ENCODE measurements at places on chromosomes 7 and 10. TPM values are rescaled to one million over a fixed set of nuclear protein-coding genes. Genes with fewer than 3 reads are reported as not detected.

DNA sequence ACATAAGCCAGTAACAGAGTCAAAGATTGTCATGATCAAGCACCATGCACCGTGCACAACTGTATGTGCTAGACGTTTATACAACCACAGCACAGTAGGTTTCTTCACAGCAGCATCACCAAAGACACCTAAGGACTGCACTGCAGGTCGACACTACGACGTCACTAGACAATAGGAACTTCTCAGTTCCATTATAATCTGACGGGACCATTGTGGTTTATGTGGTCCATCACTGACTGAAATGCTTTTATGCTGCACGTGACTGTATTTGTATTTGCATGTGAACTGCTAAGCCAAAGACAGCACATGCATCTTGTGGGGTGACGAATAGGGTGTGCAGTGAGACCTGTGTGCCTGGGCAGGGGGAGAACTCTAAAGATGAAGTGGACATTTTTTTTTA is 164.9 kb downstream of the PARD3 start:
- H3K4me3 ChIP-seq = no peak overlapping the region
- peaks cover 5% of the 10 kb centered on the region for H3K4me1 ChIP-seq
- no peaks in the 10 kb centered on the region for H3K36me3 ChIP-seq
- H3K27me3 ChIP-seq = no peaks in the 10 kb centered on the region
- no peak overlapping the region for H3K27ac ChIP-seq

The ANXA8L1 gene
- 17.4 TPM for total RNA-seq

DNA sequence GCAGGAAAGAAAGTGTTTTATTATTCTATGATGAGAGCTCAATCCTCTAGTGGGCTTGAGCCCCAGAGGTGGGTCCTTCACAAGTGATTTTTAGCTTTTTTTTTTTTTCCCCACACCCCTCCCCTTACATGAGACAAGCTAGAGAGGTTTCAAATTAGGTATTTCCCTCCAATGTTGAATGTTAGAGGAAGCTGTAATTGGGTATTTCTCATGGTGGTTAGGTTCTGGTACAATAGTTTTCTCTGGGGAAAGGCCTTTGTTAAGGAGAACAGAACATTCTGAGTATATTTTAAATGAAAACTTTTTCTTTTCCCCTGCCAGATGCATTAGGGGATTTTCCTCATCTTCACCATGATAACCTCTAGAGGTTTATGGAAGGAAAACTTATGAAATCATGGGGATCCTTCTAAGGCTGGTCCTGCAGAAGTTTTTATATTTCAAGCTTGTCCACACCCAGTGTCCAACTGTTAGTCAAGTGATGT is 1039.7 kb downstream of the NRG3 start:
- no peak overlapping the region for H3K27ac ChIP-seq
- H3K4me1 ChIP-seq = no peaks in the 10 kb centered on the region
- DNase-seq = no peak

The COL28A1 gene
- total RNA-seq = 7.3 TPM

GRCh38 chr10:69861251-69862240 is 59.8 kb downstream of the COL13A1 start:
- peak; percentile 66 for DNase-seq
- no peaks in the 10 kb centered on the region for H3K4me1 ChIP-seq
- no peaks in the 10 kb centered on the region for H3K36me3 ChIP-seq

DNA sequence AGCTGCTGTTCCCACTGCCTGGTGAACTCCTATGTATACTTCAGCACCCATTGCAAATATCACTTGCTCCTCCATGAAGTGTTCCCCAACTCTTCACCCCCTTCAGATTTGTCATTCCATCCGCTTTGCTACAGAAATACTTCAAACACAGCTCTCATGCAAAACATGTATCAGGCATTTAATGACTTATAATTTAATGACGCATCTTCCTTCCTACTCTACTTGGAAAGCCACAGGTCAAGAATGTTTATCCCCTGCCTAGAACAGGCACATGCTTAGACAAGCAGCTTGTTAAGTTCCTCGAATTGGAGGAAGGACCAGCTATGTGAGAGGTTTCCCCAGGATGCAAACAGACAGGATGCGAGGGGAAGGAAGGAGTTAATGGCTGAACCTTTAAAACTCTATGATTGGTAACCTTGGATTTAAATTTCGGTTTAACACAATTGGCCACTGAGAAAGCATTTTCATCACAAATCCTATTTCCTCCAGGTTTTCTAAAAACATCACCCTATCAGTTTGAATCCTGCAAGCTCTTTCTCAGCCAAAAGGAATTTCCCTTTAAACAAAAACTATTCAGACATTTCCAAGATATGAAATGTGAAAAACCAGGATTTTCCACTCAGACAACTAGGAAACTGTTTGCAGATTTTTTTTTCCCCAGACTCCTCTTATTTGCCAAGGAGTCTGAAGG is 11.5 kb downstream of the CREB3L2 start:
- no peaks in the 10 kb centered on the region for H3K36me3 ChIP-seq
- no peaks in the 10 kb centered on the region for H3K27me3 ChIP-seq
- H3K4me3 ChIP-seq = no peak overlapping the region
- no peak for DNase-seq
- H3K27ac ChIP-seq = no peak overlapping the region

DNA sequence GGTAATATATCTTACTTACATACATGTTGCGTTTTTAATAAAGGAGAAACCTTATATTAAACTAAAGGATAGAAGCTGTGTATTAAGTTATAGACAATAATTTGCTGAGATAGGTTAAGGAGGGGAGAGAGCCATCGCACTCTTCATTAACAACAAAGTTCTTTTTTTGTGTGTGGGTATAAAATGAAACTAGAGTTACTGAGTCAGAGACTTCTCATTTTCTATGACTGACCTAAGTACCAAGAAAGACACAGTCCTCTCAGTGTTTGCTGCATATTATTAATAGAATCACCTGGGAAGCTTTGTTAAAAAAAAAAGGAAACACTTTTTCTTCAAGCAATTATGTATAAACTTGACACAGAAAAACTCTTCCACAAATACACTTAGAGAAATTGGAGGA is 31.4 kb downstream of the FEZF1 start:
- no peak overlapping the region for H3K27ac ChIP-seq
- H3K36me3 ChIP-seq = no peaks in the 10 kb centered on the region
- DNase-seq = no peak
- H3K27me3 ChIP-seq = no peaks in the 10 kb centered on the region
- H3K4me3 ChIP-seq = no peak overlapping the region

DNA sequence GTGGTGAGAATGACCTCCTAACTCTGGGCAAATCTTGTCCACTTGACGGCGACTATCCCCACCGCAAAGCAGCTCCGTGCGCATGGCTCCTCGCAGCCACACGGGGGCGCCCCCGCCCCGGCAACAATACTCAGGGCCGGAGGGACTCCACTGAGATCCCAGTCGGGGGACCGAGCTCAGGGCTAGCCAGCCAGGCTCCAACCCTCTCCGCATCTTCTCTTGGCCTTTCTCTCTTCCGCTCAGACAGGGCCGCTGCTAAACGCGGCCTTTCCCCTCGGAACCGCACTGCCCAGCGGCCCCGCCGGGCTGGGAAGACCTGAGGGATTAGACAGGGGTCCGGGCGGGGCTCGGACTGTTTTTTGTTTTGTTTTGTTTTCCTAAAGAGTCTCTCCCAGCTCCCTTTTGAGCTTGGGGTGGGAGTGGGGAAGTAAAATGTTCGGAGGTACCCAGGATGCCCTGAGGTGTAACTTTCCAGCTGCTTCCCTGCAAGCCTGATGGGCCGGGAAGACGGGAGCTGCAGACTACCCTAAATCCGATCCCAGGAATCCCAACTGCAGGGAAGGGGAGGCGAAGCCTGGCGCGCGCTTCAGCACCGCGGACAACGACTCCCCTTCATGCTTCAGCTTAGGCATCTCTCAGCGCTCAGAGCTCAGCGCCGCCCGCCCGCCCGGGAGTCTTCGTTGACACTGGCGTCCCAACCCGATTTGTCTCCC is 2.7 kb downstream of the KCNIP2 start:
- H3K4me3 ChIP-seq = no peak overlapping the region
- peak; percentile 77 for DNase-seq
- no peaks in the 10 kb centered on the region for H3K27me3 ChIP-seq
- peaks cover 28% of the 10 kb centered on the region for H3K4me1 ChIP-seq
- no peak overlapping the region for H3K27ac ChIP-seq

The COL1A2 gene
- total RNA-seq = 2.6 TPM

GRCh38 chr7:1329966-1330800 is 97.5 kb downstream of the UNCX start:
- DNase-seq = no peak
- H3K27ac ChIP-seq = no peak overlapping the region
- no peaks in the 10 kb centered on the region for H3K4me1 ChIP-seq

DNA sequence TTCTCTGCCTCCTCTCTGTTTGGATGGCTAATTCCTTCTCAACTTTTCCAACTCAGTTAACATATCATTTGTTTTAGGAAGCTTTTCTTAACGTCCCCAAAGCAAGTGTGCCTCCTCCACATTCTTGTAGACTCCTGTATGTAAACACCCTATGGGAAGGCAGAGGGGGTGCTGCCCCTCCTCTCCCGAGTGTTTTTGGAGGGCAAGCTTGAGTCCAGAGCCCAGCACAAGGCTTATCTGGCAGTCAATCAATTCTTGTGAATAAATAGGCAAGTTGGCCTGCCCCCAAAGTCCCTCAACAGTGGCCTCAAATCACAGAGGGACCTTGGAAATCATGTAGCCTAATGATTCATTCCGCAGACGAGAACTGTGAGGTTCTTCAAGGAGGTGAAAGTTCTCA is 305.6 kb downstream of the RPS24 start:
- H3K4me3 ChIP-seq = no peak overlapping the region
- no peaks in the 10 kb centered on the region for H3K4me1 ChIP-seq
- no peaks in the 10 kb centered on the region for H3K36me3 ChIP-seq

DNA sequence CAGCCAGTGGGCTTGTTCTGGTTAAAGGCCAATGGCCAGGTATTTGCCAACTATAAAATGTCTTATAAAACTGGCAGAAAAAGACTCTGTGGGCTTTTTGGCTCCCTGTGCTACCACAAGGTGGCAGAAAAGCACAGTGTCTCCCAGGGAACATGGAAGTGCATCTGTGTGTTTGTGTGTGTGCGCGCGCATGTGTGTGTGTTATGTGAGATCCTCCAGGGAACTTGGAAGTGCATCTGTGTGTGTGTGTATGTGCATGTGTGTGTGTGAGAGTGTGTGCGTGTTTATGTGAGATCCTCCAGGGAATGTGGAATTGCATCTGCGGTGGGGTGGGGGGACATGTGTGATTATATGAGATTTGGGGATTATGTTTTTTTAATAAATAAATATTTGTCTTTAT is 30.2 kb upstream of the ABI1 start:
- no peaks in the 10 kb centered on the region for H3K36me3 ChIP-seq
- H3K27me3 ChIP-seq = no peaks in the 10 kb centered on the region
- peak; percentile 70 for DNase-seq
- H3K27ac ChIP-seq = no peak overlapping the region
- H3K4me1 ChIP-seq = no peaks in the 10 kb centered on the region

The TMEM140 gene
- 6.1 TPM for total RNA-seq

DNA sequence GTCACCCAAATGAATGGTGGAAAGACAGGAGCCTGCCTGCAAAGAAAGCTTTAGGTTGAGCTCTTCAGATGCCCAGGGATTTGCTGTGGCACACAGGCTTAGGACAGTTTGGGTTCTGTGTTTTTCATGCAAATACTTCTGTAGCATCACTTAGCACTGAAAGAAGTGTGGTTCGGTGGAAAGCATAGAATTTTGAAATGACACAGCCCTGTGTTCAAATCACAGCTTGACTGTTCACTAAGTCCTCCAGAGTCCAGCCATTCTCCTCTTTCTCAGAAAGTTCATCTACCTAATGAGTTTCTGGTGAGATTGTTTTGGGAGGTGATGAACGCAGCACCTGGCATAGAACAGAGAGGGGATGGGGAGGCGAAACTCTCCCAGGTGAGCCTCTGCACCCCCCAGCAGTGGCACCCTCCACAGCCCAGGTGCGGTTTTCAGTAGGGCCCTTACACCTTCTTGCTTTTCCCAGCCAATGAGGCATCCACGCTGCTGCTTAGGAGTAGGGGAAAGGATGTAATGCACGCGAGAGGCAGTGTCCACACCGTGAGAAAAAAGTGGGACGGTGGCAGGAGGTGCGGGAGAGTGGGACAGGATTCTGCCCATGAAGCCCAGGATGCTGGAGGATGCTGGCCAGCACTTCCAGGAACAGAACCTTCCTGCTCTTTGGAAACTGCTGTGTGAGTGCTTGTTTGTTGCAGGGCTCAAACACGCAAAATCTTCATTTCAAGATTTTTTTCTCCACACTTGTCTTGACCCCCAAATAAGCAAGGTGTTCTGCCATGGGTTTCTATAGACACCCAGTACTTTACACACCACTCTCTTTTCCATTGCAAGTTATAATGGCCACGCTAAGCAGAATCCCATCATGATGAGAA is 11.6 kb downstream of the EN2 start:
- no peak overlapping the region for H3K4me3 ChIP-seq
- no peak overlapping the region for H3K27ac ChIP-seq
- DNase-seq = no peak

The PDCD4 gene
- total RNA-seq = 65.5 TPM

The SFXN2 gene
- 40.0 TPM for total RNA-seq

- no peaks in the 10 kb centered on the region for H3K27me3 ChIP-seq
- H3K4me1 ChIP-seq = no peaks in the 10 kb centered on the region
- H3K4me3 ChIP-seq = no peak overlapping the region
- H3K27ac ChIP-seq = no peak overlapping the region
- no peaks in the 10 kb centered on the region for H3K36me3 ChIP-seq
Observed at GRCh38 chr7:146411975-146412374, 295.4 kb downstream of the CNTNAP2 start.

- no peaks in the 10 kb centered on the region for H3K27me3 ChIP-seq
- DNase-seq = no peak
- H3K27ac ChIP-seq = no peak overlapping the region
- peak overlapping the region; percentile 45 for H3K4me3 ChIP-seq
Observed at GRCh38 chr10:90856964-90857634, 740 bp downstream of the HTR7 start.

DNA sequence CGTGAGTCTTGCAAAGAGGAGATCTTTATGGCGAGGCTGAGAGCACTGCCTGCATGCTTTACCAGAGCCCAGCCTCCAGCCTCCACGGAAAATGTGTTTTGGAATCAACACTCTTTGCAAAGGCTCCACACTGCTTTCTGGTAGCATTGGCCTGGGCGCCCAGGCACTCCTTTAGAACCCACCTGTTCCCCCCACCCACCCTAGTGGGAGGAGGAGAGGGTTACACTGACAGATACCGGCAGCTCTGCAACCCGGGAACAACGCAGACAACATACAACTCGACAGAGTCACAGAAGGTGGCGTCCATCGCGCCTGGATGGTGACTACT is 5.5 kb upstream of the MNX1 start:
- no peak for DNase-seq
- H3K4me1 ChIP-seq = peaks cover 27% of the 10 kb centered on the region
- H3K27ac ChIP-seq = no peak overlapping the region
- no peaks in the 10 kb centered on the region for H3K36me3 ChIP-seq

The ZNF425 gene
- total RNA-seq = 2.6 TPM

The HOXA4 gene
- 4.8 TPM for total RNA-seq

The PLAU gene
- total RNA-seq = 1.8 TPM

DNA sequence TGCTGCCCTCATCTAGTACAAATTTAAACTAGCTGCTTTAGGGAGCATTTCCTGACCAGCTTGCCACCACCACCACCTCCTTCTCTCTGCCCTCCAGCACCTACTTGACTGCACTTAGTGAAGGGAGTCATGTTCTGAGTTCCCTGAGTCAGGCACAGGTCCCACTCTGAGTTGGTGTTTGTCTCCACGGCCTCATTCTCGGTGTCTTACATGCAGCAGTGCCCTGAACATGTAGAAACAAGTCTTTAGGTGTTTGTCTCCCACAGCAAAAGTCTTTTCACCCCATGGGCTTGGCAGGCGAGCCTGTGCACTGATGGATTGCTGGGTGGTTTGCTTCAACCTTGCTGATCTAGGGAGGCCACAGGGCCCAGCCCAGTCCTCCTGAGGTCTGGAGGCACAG is 16.9 kb downstream of the TSPAN14 start:
- H3K4me3 ChIP-seq = no peak overlapping the region
- DNase-seq = no peak
- H3K36me3 ChIP-seq = peaks cover 5% of the 10 kb centered on the region
- peaks cover 21% of the 10 kb centered on the region for H3K4me1 ChIP-seq
- H3K27me3 ChIP-seq = no peaks in the 10 kb centered on the region
